ENCODE measurements at places on chromosomes 7 and 10.

DNA sequence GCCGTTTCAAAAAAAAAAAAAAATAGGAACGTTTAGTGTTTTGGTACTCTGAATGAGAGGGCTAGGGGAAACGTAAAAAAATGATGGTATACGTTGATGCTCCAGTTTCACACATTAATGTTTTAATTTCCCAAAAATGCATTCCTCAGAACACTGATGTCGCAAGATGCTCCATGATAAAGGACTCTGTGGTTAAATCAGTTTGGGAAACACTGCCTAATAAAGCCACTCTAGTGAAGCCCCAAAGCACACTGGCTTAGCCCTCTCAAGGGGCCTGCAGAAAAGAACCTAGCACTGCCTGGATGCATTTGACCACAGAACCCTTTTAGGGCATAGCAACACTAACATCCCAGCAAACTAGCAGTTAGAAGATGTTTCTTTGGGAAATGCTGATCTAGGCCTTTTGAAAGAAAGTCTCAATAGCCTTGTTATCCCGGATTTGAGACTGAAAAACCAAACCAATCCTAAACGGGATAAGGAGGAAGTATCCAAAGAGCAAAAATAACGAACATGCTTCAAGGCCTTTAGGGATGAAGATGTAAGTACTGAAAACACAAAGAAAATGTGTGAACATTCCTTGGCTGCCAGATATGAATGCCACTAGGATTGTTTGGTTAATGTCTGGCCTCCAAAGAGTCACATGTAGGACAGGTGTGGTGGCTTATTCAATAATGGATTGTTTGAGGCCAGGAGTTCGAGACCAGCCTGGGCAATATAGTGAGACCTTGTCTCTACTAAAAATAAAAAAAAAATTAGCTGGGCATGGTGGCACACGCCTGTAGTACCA is 11.0 kb downstream of the DLG5 start:
- no peak for DNase-seq

- DNase-seq = no peak
Measured at GRCh38 chr10:43943119-43943817, 294.6 kb upstream of the ZNF32 start.

DNA sequence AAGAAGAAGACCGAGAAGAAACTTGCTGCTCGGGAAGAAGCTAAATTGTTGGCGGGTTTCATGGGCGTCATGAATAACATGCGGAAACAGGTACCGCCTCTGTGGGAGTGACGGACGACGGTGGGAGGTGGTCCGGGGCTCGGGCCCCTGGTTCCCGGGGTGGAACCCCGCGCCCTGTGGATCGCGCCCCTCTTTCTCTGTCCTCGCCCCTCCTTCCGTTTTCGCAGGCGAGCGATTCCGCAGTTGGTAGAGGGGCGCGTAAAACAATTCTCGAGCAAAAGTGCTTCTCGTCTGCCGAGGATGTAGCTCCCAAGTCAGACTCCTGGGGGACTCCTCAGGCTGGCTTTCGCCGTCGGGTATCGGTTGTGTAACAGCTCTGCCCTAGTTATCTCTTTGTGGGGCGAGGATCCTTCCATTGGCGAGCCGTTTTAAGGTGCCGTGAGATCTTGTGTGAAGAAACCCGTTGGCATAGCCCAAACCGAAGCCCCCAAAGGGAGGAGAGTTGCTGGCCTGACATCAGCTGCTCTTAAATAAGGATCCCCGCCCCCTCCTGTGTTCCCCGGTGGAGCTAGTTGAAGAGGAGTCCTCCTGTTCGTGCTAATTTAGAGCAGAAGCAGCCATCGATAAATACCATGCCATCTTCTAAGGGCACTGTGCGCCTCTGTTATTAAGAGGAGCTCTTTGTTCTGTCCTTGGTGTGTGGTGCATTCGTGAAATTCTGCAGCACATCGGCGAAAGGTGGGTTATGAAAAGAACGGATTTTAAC is 655 bp downstream of the KLHL7 start:
- no peak for DNase-seq

- no peak for DNase-seq
Measured at GRCh38 chr7:81002421-81002820, 83.6 kb upstream of the SEMA3C start.
